ENCODE measurements at places on chromosomes 3 and 15.

GRCh38 chr3:152445212-152445611 lies 176.5 kb downstream of the MBNL1 start:
- no peak for DNase-seq

DNA sequence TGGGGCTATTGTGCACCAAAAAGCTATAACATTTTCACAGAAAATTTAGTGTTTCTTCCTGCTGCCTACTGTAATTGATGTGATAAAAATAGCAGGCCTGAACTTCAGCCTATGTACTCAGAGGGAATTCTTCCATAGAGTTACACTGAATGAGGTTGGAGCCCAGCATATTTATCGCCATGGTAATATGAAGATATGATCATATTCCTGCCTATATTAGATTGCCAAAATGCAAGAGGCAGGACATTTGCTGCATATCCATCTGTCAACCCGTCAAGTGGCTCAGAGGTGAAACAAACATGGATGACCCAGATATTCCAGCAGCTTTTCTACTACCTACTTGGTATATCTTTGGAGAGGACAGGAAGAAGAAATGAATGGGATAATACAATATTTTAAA lies 1150.6 kb downstream of the TBL1XR1 start:
- no peak for DNase-seq

DNA sequence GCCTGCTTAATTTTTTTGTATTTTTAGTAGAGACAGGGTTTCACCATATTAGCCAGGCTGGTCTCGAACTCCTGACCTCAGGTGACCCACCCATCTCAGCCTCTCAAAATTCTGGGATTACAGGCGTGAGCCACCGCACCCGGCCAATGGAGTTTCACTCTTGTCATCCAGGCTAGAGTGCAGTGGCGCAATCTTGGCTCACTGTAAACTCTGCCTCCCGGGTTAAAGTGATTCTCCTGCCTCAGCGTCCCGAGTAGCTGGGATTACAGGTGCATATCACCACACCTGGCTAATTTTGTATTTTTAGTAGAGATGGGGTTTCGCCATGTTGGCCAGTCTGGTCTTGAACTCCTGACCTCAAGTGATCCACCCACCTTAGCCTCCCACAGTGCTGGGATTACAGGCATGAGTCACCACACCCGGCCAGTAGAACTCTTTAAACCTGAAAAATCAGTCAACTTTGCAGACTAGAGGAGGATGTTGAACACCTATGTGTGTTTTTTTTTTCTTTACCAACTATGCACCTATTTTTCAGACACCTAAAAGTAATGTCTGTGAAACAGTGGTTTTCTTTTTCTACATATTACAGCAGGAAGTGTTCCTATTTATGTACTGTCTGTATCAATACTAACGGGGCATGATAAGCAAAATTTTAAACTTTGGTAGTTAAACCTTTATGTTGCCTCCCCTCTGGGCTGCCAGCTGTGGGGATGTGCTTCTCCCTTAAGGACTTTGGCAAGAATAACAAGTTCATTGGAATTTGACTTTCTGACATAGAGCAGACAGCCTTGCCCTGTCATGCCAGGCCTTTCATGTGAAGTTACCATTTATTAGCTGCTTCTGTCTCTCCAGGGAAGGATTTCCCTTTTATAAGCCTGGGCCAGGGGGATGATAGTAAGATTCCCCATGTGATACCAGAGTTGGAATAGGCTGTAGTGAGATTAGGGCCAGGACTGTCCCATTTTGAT lies 8.1 kb downstream of the ARIH2 start:
- no peak for DNase-seq

GRCh38 chr3:81716870-81717509 lies 44.5 kb downstream of the GBE1 start:
- no peak for DNase-seq

DNA sequence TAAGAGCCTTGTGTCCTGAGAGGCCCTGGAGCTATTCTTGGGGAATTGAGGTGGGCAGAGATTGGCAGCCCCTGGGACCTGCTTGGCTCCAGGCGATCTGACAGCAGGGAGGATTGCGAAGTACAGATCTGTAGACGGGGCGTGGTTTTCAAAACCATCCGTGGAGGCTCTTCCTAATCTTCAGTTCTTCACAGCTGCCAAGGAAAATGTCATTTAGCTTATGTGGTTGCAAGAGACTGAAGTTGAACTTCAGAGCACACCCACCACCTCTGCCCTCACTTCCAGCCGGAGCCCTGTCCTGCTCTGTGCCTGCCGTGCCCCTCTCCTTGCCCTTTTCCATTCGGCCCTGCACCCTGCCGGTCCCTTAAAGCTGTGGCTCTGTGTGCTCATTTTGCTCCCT lies 12.9 kb downstream of the NISCH start:
- no peak for DNase-seq

DNA sequence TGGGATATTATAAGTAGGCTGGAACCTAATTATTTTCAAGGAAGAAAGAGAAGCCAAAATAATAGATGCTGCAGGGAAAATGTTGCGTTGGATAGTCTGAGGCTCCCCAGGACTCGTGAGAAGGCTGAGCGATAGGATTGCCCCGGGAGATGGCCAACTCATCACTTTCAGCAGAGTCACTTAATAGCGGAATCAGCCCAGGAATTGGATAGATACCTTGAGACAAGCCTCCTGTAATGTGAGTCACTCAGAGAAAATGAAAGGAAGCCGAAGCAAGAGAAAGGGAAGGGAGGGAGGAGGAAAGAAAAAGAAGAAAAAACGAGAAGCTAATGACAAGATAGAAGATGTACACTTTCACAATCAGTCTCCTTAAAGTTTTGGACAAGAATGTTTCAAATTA lies 94.3 kb downstream of the SQOR start:
- DNase-seq = no peak

- DNase-seq = no peak
These were observed 147.5 kb upstream of the MBNL1 start for GRCh38 chr3:152121270-152121636.

DNA sequence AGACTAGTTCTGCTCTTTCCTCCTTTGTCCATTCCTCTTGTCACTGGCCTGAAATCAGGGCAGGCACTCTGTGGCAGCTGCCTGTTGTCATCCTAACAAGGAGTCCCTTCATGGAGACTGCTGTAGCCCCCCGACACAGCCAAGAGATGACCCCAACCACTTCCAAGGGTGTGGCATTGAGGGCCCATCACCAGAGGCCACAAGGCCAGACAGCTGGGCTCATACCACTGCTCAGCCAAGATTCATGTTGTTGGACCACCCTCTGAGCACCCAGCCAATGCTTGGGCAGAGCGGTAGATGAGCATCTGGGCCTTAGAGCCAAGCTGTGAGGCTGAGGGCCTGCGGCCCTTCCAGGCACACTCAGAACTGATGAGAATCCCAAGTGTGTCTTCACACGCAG lies 85.4 kb downstream of the EPHB1 start:
- DNase-seq = no peak

- no peak for DNase-seq
These were observed 7.4 kb upstream of the EIF4A2 start for GRCh38 chr3:186775999-186776398.

- DNase-seq = no peak
These were observed 2.4 kb downstream of the SLC25A38 start for GRCh38 chr3:39385456-39386090.

All from activated effector memory CD4-positive, alpha-beta T cell treated with Interleukin-2 at 50 U/mL for 16 hours (primary cell).